ENCODE measurements at places on chromosomes 3 and 15. TPM values are rescaled to one million over a fixed set of nuclear protein-coding genes. Genes with fewer than 3 reads are reported as not detected.
A peak's percentile ranks its signal among the peaks of the same experiment; 100 is the strongest.

The LIPC gene
- 0.51 TPM for polyA plus RNA-seq

DNA sequence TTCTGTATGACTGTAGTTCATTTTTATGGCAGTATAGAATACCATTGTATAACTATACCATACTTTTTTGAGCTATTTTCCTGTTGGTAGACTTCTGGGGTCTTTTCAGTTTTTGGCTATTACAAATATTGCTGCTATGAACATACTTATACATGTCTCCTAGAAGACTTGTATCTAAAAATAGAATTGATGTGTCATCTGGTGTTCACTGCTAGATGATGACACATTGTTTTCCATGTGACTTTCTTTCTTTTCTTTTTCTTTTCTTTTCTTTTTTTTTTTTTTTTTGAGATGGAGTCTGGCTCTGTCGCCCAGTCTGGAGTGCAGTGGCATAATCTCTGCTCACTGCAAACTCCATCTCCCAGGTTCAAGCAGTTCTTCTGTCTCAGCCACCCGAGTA is 69.8 kb downstream of the SH3GL3 start:
- peak; percentile 12 for DNase-seq

- no peak for DNase-seq
These were observed 109.6 kb downstream of the PIK3CB start for GRCh38 chr3:138725116-138725515.

DNA sequence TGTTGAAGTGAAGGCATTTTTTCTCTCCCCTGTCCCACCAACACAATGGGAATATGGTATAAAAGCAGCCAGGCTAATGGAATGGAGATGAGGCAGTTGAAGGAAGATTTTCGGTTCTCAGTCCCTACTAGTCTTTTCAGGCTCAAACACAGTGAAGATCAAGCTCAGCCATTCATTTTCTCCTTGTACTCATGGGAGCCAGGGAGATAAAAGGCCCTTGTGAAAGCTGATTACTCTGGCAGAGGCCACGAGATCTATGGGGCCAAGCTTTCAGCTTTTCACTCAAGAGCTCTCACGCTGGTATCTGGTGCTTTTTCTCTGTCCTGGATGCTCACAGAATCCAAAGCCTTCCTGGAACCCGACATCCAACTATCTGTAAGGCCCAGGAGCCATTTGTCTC is 14.5 kb upstream of the FAN1 start:
- DNase-seq: no peak

Data from fibroblast of lung (primary cell).